ENCODE measurements at places on chromosomes 6 and 20.

DNA sequence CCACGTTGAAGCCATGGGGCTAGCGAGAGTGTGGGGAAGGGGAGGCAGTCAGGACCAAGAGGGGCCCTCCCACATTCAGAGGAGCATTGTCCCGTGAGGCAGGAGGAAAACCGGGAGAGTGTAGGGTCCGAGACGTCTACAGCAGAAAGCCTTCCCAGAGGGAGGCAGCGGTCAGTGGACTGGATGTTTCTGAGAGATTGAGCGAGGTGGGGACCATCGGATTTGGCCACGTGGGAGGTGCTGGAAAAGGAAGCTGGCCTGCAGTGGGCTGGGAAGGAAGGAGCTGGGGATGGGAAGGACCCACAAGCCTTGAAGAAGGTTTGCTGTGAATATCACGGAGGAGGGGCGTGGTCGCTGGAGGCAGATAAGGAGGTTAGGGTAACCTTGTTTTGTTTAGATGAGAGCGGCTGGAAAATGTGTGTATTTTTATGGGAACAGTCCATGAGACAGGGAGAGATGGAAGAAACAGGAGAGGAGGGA, 119.0 kb upstream of the RNF24 start:
- no peak for DNase-seq

GRCh38 chr6:111809766-111810165, 63.5 kb downstream of the FYN start:
- no peak for DNase-seq

GRCh38 chr6:20633566-20634340, 99.5 kb downstream of the CDKAL1 start:
- DNase-seq, result no peak

DNA sequence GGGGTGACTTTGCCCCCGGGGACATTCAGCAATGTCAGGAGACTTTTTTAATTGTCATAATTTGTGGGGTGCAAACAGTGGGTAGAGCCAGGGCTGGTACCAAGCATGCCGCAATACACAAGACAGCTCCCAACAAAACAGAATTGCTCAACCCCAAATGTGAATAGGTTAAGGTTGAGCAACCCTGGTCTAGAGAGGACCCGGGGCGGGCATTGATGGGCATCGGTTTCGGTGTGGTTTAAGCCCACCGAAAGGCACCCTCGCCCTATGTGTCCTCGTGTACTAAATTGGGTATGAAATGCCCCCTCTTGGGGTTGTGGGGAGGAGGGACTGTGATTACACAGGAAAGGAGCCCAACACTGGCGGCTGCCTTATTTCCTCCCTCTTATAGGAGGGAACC, 36.0 kb downstream of the KIAA1755 start:
- DNase-seq, result no peak

DNA sequence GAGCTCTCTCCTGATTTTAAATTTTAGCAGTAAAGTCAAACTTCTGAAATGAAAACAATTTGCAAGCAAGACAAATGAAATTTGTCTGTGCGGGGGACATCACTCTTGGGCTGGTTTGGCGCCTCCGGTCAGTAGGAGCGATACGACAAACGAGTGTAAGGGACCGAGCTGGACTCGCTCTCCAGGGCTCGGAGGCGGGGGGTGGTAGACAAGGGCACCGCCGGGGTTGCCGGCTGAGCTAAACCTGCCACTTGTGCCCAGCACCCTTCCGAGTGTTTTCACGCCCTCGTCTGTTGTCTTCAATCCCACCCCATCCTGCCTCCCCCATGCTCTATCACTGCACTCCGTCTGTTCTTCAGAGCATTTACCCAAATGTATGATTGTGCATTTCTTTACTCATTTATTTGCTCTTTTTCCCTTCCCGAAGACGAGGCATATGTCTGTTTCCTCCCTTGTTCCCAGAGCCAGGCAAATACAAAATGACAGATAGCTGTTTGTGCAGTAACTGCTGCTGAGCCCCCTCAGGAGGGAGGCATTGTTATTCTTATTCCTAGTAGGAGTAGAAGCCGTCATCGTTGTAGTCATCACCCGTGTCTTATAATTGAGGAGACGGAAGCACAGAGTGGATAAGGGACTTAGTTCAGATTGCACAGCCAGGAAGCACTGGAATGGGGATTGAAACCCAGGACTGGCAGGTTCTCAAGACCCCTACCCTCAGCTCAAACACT, 62.8 kb upstream of the APCDD1L start:
- DNase-seq, result no peak

DNA sequence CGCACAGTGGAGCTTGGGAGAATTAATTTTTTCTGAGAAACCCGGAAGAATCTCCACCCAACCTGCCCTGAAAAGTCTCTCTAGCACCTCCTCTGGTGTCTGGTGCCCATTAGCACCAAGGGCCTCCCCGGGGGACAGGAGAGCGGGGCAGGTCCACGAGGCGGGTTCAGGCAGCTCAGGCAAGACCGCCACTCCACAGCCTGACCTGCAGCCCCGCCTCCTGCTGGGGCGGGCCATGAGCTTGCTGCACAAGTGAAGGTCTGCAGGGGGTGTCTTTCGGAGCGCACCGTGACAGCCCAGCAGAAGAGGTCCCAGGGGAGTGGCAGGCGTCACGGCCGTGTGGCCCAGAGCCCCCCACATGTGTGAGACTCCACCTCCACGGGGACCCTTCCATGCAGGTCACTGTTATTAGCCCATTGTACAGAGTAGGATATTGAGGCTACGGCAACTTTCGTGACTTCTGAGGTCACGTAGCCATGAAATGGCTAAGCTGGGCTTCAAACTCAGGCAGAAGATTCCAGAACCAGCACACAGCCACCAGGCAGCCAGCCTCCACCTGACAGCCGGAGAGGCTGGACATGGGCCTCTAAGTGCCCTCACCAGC, 63.9 kb upstream of the SLCO4A1 start:
- no peak for DNase-seq

Measured in pons (tissue), 1 donor.